ENCODE measurements at places on chromosomes 13 and 19.

GRCh38 chr13:59673286-59673685, 490.4 kb downstream of the DIAPH3 start:
- no peak for DNase-seq

- no peak for DNase-seq
Measured at GRCh38 chr19:29255912-29256311, 43.0 kb upstream of the UQCRFS1 start.

- DNase-seq = no peak
Measured at GRCh38 chr13:90084684-90085290, 1262.7 kb upstream of the MIR17HG start.

GRCh38 chr13:37791699-37792098, 77.9 kb downstream of the TRPC4 start:
- DNase-seq = no peak

- DNase-seq = no peak
Measured at GRCh38 chr13:100542826-100543156, 45.8 kb downstream of the GGACT start.

GRCh38 chr13:92694047-92694446, 532.6 kb upstream of the GPC6 start:
- no peak for DNase-seq

- no peak for DNase-seq
Measured at GRCh38 chr13:26882731-26883130, 122.1 kb upstream of the GPR12 start.

- no peak for DNase-seq
Measured at GRCh38 chr13:110644892-110645521, 29.7 kb downstream of the NAXD start.

DNA sequence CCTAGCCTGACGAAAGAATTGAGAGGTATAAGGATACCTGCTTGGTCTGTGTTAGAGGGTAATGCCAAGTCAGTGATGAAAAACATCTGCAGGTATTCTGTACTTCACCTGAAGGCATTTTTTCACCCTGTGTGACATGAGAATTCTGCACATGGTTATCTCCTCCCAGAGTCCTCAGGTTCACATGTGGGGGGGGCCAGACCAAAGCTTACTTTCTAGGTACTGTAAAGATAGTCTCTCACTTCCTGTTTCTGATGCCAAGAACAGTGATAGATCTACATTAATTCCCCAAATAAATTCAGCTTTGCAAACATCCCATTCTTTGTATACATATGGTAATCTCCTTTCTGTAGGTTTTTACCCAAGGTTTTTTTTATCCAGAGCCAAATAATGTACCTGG, 53.4 kb downstream of the GPC6 start:
- DNase-seq = no peak

DNA sequence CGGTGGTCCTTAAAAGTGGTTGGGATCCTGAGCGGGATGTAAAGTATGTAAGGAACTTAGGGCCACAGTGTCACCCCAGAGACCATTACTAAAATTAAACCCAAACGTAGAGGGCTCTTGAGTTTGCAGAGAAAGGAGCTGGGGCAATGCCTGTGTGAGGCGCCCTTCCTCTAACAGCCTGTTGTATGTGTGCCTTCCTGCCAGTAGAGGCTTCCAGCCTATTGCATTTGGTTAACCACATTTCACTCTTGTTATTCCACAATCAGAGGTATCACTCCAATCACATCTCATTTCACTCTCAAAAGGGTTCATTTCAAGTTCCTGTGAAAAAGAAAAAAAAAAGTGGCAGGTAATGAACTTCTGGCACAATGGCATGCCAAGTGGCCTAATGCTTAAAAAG, 29.4 kb downstream of the DIAPH3 start:
- no peak for DNase-seq

DNA sequence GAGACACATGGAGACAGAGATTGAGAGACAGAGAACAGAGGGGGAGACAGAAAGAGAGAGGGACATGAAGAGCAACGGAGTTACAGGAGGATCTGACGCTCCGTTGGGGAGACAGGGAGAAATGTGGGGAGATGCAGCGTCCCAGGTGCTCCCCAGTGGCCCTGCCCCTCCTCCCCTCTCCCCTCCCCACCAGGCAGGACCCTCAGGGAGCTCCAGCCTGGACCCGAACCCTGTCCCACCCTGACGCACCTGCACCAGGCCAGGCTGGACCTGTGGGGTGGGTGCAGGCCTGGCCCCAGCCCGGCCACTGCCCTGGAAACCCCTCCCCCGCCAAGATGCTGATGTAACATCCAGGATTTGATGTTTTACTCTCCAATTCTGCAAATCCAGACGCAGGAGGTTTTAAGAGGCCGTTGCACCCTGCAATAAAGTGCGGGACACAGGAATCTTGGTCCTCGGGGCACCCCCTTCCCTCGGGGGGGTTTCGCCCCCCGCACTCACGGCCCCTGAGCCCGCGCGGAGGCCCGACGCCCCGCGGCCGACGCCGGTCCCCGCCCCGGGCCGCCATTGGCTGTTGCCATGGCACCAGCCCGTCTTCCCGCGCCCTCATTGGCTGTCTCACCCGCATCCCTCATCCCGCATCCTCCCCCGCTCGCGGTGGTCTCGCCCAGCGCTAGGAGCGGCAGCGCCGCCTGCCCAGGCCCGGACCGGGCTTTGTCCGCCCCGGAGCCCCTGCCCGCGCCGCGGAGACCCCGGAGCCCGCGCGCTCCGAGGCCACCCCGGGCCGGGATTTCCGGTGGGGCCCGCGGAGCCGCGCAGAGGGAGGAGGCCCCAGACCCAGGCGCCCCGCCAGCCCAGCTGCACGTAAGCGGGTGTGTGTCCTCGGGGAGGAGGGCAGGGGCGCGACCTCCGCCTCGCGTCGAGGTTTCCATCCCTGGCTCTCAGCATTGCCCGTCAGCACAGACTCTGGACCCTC, at the start of gene APC2:
TSS of gene APC2 (plus strand) at position 655 of the 976 bp plus-strand sequence. CDS start 2,881 bp downstream, outside the sequence.
- peak; percentile 37 for DNase-seq

DNA sequence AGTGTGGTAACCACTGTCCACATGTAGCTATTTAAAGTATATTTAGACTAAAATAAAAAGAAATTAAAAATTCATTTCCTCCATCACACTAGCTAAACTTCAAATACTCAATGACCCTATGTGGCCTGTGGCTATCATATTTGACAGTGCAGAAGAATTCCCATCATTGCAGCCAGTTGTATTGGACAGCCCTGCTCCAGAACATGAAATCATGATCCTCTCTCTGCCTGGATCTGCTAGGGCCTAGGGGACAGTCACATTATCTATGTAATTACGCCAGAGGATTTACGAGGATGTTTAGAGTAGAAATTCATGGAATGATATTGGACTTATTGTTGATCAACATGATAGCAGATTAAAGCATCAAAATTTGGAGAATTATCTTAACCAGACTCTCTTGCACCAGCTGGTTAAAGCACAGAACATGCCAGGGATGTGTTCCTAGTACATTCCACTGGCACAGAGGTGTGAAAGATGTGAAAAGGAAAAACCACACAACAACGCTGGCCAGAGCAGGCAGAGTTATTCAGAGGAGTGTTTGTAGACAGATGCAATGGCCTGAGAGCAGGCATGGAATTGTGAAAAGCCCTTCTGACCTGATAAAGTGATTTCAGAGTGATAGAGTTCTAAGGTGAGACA, 108.9 kb upstream of the STARD13 start:
- DNase-seq = no peak

- DNase-seq = no peak
Measured at GRCh38 chr13:27774651-27775050, 17.6 kb upstream of the GSX1 start.

DNA sequence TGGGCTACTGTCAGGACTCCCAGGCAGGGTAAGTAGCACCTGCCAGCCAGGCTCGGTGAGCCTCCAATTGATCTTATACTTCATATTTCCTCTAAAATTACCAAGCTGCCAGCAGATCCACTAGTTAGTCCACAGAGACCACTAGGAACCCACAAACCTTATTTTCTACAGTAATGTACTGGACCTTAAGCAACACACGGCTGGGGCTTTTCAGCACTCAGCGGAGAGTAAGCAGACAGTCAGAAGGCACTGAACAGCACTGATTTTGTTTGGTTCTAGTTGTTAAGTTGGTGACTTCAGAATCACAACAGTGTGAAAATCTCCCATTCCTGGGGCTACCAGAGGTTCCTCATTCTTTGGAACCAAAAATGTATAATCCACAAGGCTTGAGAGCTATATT, 56.1 kb downstream of the MRPL57 start:
- no peak for DNase-seq

- peak; percentile 69 for DNase-seq
Measured at GRCh38 chr19:5091018-5091683, 122.2 kb downstream of the KDM4B start.

- no peak for DNase-seq
Measured at GRCh38 chr13:32362574-32362973, 47.3 kb downstream of the BRCA2 start.

GRCh38 chr19:13763265-13763664, 1.1 kb upstream of the MRI1 start:
- no peak for DNase-seq

DNA sequence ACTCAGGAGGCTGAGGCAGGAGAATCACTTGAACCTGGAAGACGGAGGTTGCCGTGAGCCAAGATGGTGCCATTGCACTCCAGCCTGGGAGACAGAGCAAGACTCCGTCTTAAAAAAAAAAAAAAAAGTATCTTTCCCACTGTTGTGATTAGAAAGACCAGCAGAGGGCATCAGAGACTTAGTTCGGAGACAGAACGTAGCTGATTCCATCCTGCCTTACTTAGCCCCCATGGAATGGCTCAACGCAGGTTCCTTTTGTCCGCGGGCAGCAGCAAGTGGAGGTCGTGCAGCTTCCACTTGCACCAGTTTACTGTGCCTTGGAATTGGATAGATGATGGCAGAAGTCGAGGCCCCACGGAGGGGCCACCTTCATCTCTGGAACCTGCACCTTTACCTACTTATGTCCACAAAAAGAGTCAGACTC, 8.1 kb downstream of the TIMM29 start:
- DNase-seq = peak; percentile 83

- DNase-seq = peak; percentile 63
Measured at GRCh38 chr19:33064792-33065550, at the start of gene RHPN2. RHPN2 (minus strand) TSS chr19:33064888; CDS start chr19:33064852, 36 bp downstream.

DNA sequence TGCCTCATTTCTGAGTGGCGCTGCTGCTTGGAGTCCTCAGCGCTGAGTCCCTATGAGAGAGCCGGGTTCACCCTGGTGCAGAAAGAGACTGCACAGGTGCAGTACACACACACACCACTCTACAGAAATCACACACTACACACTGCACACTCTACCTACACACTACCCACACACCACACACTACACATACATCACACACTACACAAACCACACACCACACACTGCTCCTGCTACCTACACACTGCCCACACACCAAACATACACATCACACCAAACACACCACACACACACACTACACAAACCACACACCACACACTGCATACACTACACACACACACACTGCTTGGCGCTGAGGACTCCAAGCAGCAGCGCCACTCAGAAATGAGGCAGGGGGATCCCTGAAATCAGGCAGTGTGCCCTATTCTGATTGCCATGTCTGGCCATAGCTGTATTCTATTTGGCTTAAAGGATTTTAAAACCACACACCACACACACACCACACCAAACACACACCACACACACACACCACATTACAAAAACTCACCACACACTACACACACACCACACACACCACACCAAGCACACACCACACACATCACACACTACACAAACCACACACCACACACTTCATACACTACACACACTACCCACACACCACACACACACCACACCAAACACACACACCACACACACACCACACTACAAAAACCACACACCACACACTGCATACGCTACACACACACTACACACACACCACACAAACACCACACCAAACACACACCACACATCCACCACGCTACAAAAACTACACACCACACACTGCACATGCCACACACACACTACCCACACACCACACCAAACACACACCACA, 4.9 kb downstream of the MAG start:
- no peak for DNase-seq

GRCh38 chr19:41821003-41821735, 23.3 kb downstream of the LYPD4 start:
- peak; percentile 76 for DNase-seq

GRCh38 chr13:71171740-71172139, 695.3 kb downstream of the DACH1 start:
- DNase-seq = no peak

- no peak for DNase-seq
Measured at GRCh38 chr19:55082020-55082851, 6.6 kb downstream of the EPS8L1 start.

DNA sequence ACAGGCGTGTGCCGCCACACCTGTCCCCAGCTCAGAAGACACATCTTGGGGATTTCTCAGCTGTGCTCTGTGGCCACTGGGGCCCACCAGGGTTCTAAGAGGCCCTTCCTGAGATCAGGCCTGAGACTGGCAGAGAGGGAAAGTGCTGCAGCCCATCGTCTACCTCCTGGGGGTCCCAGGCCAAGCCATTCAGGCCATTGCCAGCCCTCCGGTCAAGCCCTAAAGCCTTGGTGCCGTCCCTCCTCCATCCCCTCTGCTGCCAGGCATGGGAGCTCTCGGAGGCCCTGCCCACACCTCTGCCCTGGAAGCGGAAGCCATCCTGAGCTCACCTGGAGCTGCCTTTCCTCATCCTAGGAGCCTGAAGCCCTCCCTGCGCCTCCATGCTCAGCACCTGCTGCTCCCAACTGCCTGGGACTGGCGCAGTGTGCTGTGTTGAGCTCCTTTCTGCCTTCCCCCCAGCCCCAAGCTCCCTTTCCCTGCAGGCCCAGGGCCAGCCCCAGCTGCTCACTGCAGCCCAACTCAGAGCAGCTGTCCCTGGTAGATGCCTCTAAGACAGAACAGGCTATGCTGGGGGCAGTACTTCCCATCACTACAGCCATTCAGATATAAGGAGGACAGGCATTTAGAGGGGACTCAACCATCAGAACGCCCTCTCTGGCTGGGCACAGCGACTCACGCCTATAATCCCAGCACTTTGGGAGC, 2.9 kb downstream of the SLC7A9 start:
- no peak for DNase-seq

- DNase-seq = no peak
Measured at GRCh38 chr13:98447881-98448641, 128.8 kb downstream of the STK24 start.

DNA sequence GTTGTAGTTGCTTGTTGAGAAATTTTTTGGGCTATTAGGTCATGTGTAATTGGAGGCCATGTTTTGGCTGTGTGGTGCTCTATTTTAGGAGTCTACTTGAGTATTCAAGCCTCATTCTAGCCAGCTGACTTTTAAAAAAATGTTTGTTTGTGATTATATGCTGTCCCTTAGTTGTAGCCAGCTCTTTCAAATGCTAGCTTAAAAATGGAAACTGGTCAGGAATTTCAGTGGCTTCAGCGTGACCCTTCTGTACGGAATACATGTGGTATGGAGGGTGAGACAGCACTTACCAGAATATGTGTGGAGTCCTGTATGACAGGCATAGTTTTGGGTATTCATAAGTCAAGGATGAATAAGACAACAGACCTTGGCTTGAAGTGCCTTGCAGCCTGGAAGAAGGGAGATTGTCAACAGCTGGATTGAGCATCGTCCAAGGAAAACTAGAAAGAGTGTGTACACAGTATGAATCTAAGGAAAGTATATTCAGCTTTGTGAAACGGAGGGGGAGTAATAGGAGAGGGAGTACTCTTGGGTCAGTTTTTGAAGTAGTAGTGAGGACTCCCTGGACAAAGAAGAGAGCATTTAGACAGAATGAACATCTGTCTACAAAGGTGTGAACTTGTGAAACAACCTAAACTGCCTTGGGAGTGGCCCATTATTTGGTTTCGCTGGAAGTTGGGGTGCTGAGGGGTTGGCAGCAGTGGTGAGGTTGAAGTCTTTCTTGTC, 20.0 kb upstream of the WTIP start:
- DNase-seq = no peak

GRCh38 chr13:110882972-110883371, 31.9 kb downstream of the ANKRD10 start:
- no peak for DNase-seq

GRCh38 chr13:94182185-94182761, 297.2 kb downstream of the DCT start:
- no peak for DNase-seq

Data from NCI-H2081 (cell line).